Placental pericyte (primary cell): ENCODE measurements at places on chromosomes 12 and 14. TPM values are rescaled to one million over a fixed set of nuclear protein-coding genes. Genes with fewer than 3 reads are reported as not detected.

GPR65 gene
- total RNA-seq, result under 0.01 and 0.14 TPM in 2 replicates

KLRF2 gene
- total RNA-seq, result not detected in 2 replicates

LRP6 gene
- total RNA-seq, result 26.3 and 32.1 TPM in 2 replicates

TRAF3 gene
- total RNA-seq, result 29.5 and 37.4 TPM in 2 replicates

RPGRIP1 gene
- total RNA-seq, result 0.22 and 0.29 TPM in 2 replicates

AQP2 gene
- not detected in 2 replicates for total RNA-seq

RERG gene
- 0.72 and 0.88 TPM in 2 replicates for total RNA-seq

CPM gene
- 1.5 and 7.3 TPM in 2 replicates for total RNA-seq

MSI1 gene
- not detected in 2 replicates for total RNA-seq

P2RX2 gene
- not detected in 2 replicates for total RNA-seq

LRRIQ1 gene
- total RNA-seq, result 0.29 TPM in 1 of 2 replicates, not detected in the other

PPFIA2 gene
- total RNA-seq, result 3.3 TPM in 1 of 2 replicates, not detected in the other

TRPV4 gene
- total RNA-seq, result 0.44 and 0.57 TPM in 2 replicates

GIT2 gene
- 28.7 and 62.4 TPM in 2 replicates for total RNA-seq

RNF212B gene
- not detected in 2 replicates for total RNA-seq

TTC5 gene
- total RNA-seq, result 19.7 and 21.0 TPM in 2 replicates

TMEM119 gene
- 91.9 and 104 TPM in 2 replicates for total RNA-seq

LRR1 gene
- 5.5 and 33.8 TPM in 2 replicates for total RNA-seq

RNASE3 gene
- not detected in 2 replicates for total RNA-seq

TMEM132D gene
- total RNA-seq, result not detected in 2 replicates

FGF6 gene
- total RNA-seq, result not detected in 2 replicates

PTGER2 gene
- 6.3 and 9.7 TPM in 2 replicates for total RNA-seq

MTERF2 gene
- total RNA-seq, result 1.5 and 2.7 TPM in 2 replicates

ANKS1B gene
- 0.86 TPM in 1 of 2 replicates, not detected in the other for total RNA-seq

RNASE7 gene
- total RNA-seq, result not detected in 2 replicates

JAG2 gene
- 1.4 and 1.5 TPM in 2 replicates for total RNA-seq

TTC6 gene
- total RNA-seq, result 0.14 TPM in 1 of 2 replicates, not detected in the other

PKP2 gene
- 3.7 and 39.6 TPM in 2 replicates for total RNA-seq

GPR84 gene
- not detected in 2 replicates for total RNA-seq

CCDC85C gene
- total RNA-seq, result 6.1 and 18.8 TPM in 2 replicates

VASH1 gene
- 2.0 and 6.3 TPM in 2 replicates for total RNA-seq

TMTC3 gene
- total RNA-seq, result 27.6 and 107 TPM in 2 replicates

OR6C2 gene
- total RNA-seq, result not detected in 2 replicates

TAS2R7 gene
- not detected in 2 replicates for total RNA-seq

GOLGA3 gene
- total RNA-seq, result 155 and 184 TPM in 2 replicates

EPS8 gene
- 51.9 and 83.0 TPM in 2 replicates for total RNA-seq

SLC6A12 gene
- under 0.01 TPM in 2 replicates for total RNA-seq

FERMT2 gene
- 157 and 162 TPM in 2 replicates for total RNA-seq

CLEC6A gene
- total RNA-seq, result not detected in 2 replicates

SLIRP gene
- total RNA-seq, result 91.8 and 108 TPM in 2 replicates

TCL1B gene
- total RNA-seq, result not detected in 2 replicates

PTHLH gene
- 1.8 and 11.5 TPM in 2 replicates for total RNA-seq

PRIMA1 gene
- total RNA-seq, result not detected in 2 replicates

GPRC5D gene
- not detected in 2 replicates for total RNA-seq

RERGL gene
- not detected in 2 replicates for total RNA-seq

DNAJC22 gene
- 1.1 and 2.1 TPM in 2 replicates for total RNA-seq

C14orf39 gene
- not detected in 2 replicates for total RNA-seq
